Smooth muscle cell of the brain vasculature (primary cell): ENCODE measurements at places on chromosomes 7 and 10.

DNA sequence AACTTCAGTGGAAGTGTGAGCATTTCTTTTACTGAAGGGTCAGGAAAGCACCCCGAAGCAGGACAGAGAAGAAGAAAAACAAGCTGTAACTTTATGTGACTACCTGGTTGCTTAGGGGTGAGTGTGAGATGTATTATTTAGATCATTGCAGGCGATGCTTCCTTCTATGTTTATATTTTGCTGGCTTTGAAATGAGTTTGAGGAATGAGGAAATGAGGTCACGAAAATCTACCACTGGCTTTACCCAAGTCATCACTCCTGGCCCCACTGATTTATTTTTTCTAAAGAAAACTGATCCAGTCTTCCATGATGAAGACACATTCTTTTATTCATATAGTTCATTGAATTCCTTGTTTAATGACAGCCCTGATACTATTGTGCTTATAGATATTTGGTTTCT is 716.6 kb upstream of the FZD8 start:
- DNase-seq, result no peak

DNA sequence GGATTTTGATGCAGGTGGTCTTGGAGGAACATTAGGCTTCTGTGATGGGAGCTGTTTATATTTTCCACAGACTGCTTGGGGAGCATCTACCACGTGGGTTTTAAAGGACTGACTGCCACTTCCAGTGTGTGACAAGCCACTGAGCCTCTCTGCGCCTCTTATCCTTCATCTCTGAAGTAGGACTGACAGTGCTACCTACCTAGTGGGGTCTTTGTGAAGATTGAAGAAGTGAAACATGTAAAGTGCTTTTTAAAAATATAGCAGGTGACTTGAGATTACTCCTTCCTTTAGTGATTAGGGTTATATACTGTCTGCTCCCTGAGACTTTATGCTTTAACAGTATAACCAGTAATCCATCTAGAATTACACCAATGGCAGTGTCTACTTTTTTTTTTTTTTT is 29.9 kb downstream of the NKX2-3 start:
- no peak for DNase-seq

DNA sequence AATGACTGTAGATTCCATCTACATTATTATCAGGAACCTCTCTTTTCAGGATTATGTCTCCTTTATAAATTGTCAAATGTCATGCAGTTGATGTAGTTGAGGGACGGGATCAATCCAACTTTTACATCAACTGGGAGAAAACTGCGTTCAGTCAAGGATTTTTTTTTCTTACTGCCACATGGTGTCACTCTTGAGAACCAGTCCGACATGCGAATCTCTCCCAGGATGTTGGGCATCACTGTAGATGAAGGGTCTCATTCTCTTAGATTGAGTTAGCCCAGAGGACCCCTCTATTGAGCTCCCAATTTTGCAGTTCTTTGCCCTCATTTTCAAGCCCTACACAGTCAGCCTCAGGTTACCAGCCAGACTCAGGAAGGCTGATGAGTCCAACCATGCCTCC is 120.3 kb upstream of the PTPRZ1 start:
- no peak for DNase-seq

DNA sequence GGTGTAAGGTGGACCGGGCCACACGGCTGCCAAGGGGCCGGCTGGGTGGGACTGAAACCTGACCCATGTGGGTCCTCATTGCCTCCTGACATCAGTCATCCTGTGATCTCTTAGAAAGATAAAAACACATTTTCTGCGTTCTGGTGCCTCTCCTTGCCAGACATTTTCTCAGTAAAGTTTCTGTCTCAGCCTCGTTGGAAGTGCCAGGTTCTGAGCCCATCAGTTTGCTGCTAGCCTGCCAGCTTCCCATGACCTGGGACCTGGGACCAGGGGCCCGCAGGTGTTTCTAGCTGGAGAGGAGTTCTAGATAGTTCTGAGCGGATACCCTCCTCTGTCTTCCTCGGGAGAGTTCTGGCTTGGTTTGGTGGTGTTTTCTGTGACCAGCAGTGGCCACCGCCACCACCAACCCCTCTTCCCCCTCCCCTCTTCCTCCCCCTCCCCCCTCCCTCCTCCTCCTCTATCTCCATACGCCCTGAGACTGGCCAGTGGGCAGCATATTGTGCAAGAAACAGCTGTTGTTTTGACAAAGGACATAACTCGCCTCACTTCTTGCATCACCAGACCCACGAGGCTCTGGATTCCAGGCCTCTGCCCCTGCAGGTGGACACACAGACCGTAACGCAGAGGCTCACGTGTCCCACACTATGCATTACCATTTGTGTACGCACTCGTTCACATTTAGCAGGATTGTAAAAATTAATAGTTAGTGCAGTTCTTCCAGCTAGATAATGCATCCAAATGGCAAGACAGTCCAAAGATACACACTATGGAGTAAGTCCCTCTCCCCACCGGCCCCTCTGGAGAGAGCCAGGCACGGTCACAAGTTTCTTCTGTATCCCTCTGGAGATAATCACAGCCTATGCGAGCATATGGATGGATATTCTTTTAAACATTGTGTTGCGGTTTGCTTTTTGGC is 94.6 kb downstream of the CUX1 start:
- no peak for DNase-seq

DNA sequence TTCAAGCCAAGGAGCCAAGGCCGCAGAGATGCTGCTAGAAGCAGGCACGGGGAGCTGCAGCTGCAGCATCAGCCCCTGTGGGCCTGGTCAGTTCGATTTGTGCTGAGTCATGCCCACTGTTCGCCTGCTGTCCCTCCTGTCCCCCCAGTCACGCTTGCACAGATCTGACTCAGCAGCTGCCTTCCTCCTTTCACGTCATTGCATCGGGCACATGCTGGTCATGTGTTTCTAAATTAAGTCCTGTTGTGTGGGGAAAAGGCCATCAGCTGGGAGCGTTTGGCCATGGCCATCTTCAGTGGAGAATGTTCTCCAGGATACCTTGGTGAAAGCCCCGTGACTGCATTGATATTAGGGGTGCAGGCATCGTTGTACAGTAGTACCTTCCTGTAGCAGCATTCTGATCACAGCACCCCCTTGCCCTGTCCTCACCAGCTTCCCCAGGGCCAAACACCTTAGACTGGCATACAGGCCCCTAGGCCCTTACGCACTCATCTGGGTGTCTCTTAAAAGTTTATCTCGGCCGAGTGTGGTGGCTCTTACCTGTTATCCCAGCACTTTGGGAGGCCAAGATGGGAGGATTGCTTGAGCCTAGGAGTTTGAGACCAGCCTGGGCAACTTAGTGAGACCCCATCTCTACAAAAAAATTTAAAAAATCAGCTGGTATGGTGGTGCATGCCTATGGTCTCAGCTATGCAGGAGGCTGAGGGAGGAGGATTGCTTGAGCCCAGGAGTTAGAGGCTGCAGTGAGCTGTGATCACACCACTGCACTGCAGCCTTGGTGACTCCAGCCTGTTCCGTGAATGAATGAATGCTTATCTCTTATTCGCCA is 23.2 kb downstream of the POR start:
- peak; percentile 52 for DNase-seq

DNA sequence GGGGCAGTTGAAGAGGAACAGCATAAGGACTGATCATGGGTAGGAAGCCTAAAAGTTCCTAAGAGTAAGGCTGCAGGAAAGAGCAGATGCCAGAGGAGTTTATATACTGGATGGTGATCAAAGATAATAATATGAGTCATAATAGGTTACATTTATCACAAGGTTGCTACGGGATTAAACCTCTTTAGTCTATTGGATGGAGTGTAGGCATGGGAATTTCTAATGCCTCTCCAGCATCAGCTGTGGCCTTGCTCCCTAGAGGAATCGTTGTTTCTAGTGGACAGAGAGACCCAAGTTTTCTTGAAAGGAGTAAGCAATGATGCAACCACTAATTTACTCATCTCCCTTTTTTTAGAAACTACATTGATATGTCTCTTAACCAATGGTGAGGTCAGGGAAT is 213.4 kb downstream of the GPR37 start:
- no peak for DNase-seq

DNA sequence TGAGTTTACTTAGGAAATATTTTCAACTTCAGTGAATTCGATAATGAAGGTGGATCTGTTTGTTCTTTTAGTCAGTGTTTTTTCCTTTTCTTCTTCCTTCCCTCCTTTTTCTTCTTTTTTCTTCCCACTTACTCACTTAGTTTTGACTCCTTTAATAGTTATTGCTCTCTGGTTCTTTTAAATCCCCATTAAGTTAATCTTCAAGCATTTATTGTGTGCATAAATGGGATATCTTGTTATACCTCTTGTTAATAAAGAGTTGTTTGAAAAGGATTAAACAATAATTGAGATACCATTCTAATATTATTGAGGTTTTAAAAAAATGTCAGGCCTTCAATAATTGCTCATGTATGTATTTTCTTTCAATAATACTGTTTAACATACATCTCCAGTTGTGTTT is 19.5 kb downstream of the STAM start:
- DNase-seq, result no peak

DNA sequence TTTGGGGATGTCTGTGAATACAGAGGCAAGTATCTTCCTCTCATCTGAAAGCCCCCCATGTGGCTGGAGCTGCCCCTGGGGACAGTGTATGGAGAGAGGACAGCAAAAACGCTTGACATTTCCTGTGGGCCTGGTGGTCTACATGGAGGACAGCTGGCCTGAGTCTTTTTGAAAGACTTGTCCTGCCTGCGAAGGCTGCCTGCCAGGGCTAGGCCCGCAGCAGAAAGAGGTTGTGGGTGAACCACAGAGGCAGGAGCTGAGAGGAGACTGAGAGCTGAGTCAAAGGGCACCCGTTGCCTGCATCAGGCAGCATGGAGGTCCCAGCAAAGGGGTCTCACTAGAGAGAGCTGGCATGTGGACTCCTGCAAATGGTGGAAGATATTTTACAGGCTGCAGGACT is 66.4 kb downstream of the KAT6B start:
- no peak for DNase-seq

- DNase-seq, result no peak
Measured at GRCh38 chr10:3260066-3260834, 87.7 kb upstream of the PITRM1 start.
